ENCODE measurements at places on chromosomes 4 and X. TPM values are rescaled to one million over a fixed set of nuclear protein-coding genes. Genes with fewer than 3 reads are reported as not detected.

The OPRPN gene
- not detected for total RNA-seq

The CDKL5 gene
- total RNA-seq = 3.1 TPM

The LINC00632 gene
- total RNA-seq = 6.4 TPM

The GABRG1 gene
- not detected for total RNA-seq

The NDUFC1 gene
- total RNA-seq = 59.5 TPM
